ENCODE measurements at places on chromosomes 5 and 9.

GRCh38 chr5:10584714-10585517 is 21.0 kb downstream of the ANKRD33B start:
- no peak for DNase-seq

- DNase-seq: no peak
Measured at GRCh38 chr9:107703651-107704050, 214.1 kb upstream of the KLF4 start.

DNA sequence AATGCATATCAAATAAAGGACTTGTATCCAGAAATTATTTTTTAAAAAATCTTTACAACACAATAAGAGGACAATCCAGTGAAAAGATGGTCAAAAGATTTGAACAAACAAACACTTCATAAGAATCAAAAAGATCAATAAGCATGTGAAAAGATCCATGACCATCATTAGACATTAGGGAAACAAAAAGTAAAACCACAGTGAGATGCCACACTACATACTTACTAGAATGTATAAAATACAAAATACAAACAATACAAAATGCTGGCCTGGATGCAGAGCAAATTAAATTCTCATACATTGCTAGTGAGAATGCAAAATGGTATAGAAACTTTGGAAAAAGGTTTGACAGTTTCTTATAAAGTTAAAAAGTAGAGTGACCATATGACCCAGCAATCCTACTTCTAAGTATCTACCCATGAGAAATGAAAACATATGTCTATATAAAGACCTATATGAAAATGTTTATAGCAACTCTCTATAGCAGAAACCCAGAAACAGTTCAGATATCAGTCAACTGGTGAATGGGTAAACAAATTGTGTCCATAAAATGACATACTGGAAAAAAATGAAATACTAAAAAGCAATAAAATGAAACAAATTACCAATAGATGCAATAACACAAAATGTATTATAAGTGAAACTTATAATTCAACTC is 426.1 kb downstream of the RAB3C start:
- DNase-seq: no peak

- no peak for DNase-seq
Measured at GRCh38 chr5:100434815-100435214, 100.4 kb upstream of the FAM174A start.

- DNase-seq: no peak
Measured at GRCh38 chr5:162939991-162940390, 497.4 kb upstream of the CCNG1 start.
